NB4 (cell line): ENCODE measurements at places on chromosomes 13 and 19.

DNA sequence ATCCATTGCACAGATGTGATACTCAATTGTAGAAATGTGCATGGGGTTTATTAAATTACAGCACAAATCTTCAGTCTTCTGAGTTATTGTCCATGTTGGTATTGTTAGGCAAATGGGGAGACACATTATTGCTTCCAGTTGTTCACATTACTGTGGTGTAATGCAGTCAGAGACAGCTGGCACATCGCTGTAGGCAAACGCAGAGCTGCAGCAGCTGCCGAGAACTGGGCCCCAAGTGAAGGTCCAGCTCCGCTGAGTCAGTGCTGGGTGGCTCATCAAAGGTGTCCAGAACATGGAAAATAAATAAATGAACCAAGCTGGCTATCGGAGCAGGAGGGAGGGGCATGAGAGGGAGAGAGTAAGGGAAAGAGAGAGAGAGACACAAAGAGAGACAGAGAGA lies 299.1 kb upstream of the OBI1 start:
- no peak for DNase-seq

DNA sequence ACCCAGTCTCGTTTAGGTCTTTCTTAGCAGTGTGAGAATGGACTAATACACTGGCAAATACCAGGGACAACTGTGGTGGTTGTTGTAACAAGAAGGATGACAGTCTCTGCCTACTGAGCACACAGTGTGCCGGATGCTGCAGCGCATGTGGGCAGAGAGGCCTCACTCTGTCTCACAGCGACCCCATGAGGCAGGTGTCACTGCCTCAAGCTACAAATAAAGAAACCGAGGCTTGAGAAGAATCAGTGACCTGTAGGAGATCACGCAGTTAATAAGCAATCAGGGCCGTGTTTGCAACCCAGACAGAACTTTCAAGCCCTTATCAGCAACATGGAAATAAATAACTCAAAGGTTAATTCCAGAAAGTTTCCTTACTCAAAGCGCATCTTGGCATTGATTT lies 40.5 kb upstream of the GAS6 start:
- peak; percentile 53 for DNase-seq

GRCh38 chr13:67143544-67144115 lies 86.5 kb downstream of the PCDH9 start:
- DNase-seq: no peak

DNA sequence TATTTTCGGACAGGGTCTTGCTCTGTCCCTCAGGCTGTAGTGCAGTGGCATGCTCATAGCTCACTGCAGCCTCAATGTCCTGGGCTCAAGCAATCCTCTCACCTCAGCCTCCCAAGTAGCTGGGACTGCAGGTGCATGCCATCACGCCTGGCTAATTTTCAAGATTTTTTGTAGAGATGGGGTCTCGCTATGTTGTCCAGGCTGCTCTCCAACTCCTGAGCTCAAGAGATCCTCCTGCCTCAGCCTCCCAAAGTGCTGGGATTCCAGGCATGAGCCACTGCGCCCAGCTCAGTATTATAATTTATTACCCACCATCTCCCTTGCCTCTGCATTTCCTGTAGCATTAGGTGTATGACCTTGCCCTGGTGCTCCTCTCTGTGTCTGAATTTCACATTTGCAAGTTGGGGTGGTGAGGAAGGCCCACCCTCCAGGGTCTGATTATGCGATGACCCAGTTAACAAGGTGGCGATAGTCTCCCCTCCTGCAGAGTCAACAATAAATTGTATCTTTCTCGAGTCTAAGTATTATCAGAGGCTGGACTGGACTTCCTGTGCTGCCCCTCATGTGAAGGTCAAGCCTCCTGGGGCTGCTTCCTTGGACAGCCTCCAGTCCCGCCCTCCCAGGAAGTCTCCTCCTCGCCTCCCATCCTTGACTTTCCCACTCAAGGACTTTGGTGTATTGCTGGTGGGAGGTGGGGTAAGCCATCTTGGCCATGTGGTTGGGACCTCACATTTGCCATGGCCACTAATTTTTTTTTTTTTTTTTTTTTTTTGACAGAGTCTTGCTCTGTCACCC lies 1.5 kb upstream of the TUBB4A start:
- DNase-seq: no peak

GRCh38 chr13:74771964-74772363 lies 637.8 kb upstream of the KLF12 start:
- DNase-seq: no peak

DNA sequence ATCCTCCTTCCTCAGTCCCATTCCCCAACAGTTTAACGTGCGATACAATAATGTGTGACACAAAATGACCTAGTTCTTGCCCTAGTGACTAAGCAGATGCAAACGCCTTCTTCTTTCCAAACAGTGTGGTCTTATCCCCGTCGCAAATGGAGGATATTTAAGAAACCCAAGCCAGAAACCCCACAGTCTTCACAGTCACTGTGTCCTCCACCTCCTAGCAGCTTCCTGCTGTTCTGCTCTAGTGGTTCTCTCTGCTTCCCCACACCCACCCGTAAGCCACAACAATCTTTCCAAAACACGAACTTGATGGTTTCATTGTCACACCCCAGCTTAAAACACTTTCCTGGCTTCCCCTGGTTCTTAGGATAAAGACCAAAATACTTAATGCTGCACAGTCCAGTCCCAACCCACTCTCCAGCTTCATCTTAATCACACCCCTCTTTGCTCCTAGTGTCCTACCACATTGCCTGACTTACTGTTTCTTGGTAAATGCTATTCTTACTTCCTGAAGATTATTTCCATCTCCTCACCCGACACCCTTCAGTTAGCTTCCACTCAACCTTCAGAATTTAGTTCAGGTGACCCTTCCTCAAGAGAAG lies 32.3 kb downstream of the ITM2B start:
- DNase-seq: no peak

DNA sequence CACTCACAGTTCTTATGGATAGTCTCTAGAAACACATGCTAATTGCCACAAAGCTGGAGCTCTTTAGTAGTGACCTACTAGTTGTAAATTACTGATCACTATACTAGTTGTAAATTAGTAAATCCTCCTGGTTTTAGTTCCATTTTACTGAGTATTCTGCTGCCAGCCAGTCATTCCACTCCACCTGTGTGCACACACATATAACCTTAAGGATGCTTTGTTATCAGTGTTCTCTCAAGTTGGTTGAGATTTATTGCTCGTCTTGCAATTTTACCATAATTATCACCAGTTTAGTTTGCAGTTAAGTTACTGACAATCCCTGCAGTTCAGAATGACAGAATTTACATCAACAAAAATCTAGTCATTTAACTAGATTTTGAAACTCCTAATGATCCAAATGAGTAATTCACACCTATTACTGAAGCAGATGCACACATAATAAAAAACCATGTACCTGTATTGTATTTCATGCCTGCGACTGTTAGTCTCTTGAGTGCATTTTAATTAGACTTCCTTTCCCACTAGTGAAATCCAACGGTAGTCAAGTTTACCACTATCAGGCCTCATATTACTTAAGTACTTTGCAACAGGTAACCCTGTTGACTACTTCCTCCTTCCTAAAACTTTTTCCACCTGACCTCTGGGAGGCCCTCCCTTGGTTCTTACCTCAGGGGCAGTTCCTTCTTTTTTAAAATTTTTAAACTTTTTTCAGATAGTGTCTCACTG lies 7.6 kb downstream of the TPT1 start:
- DNase-seq: peak; percentile 49

DNA sequence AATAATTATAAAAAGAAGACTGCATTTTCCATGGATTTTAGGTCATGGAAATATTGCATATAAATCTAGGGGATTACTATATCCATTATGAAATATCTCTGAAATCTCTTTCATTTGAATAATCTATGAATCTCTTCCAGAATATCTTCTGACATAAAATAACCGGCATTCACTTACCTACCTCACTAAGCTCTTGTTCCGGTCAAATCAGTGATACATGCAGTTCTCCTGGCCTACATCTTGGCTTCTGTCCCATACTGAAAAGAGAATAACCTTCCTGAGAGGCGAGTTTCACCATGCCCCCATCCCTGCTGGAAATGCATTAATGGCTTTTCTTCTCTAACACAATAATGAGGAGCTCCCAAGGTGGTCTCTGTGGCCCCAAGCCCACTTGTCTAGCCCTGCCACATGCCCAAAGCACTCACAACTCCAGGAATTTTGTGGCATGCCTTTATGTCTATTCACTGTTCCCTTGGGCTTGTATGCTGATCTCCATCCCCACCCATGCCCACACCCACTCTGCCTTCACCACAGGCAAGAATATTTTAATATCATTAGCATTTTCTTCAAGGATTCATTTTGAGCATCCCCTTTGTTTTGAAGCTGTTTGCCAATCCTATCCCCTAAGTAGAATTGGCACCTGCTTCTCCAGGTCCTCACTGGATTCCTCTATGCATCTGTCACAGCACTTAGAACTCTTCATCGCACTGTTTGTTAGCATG lies 401.6 kb downstream of the COG6 start:
- no peak for DNase-seq

DNA sequence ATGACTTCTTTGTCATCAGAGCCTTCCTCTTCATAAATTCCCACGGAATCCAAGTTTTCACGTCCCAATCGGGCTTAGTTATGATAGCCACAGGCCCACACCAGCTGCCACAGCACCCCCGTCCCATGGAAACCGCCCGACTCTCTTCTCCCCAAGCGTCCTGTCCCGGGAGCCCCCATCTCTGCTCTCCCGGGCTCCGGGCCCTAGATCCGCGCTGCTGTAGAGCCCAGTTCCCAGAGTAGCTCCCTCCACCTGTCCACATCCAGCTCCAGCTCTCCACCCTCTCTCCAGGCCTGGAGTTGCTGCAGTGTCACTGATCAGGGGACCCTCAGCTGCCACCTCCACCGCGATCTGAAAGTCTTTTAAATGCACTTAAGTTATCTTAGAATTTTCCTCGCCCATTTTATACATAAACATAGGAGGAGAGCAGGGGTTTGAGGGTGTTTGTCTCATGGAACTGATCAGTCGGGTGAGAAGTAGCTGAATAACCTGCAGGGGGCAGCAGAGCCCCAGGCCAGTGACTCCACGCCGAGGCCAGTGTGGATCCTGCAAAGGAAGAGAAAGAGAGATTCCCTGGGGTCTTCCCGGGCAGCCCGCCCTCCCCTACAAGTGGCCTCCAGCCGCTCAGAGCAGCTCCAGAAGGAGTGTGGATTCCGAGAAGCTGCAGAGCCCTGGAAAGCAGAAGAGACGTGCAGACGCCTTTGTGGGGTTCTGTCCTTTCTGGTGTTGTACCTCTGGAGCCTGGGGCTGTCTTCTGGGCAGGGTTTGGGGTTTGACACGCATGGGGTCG lies 1.1 kb upstream of the ZNF763 start:
- peak; percentile 84 for DNase-seq

DNA sequence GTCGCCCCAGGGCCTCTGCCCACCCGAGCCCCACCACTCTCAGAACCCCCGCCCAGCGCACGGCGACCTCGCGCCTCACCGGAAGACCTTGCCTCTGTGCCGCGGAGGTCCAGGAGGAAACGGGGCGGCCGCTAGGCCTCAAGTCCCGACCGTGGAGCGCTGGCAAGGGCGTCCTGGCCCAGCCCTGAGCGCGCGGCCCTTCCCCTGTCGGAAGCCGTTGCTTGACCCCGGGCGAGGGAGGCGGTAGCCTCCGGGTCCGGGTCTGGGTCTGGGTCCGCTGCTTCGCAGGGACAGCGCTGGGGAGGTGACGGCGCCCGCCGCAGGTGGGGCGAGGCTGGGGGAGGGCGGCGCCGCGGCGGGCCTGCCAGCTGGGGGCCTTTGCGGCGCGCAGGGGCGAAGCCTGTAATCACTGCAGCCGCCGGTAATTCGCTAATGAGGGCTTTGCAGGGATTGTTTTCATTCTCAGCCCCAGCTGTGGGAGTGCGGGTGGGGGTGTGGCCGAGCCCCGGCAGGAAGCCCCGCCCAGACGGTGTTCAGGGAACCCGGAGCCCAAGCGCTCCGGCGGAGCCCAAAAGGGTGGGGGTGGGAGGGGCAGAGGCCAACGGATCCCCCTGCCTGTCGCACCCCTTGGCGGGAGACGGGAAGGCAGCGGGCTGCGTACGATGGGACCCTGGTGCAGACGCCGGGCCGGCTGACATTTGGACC lies 8.6 kb downstream of the C19orf25 start:
- no peak for DNase-seq

DNA sequence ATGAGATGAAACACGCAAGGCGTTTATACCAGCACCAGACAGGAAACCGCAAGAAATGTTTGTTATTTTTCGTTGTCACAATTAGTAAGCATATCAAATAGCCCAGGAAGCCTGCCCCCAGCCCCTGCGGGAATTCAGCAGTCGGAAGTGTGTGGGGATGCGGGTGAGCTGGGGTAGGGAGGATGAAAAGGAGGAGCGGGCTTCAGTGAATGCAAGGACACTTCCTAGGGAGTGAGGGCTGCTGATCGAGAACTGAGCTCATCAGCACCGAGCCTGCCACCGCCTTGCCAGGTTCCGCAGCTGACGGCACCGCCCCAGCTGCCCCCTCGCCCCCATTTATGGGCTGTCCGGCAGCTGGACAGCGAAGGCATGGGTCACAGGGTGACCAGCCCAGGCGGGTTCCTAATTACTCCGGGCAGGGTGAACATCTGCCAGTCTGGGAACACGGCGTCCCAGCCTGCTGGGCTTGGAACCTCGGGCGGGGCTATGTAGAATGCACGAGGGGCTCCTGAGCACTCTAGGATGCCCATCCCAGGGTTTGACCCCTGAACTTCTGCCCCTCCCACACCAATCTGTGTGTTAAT lies 1.6 kb upstream of the BEST2 start:
- DNase-seq: peak; percentile 76

GRCh38 chr19:3618144-3618810 lies 8.3 kb downstream of the CACTIN start:
- peak; percentile 57 for DNase-seq

GRCh38 chr13:20195801-20196200 lies 3.1 kb upstream of the GJB2 start:
- DNase-seq: no peak
